ENCODE measurements at places on chromosomes 5 and 9. TPM values are rescaled to one million over a fixed set of nuclear protein-coding genes. Genes with fewer than 3 reads are reported as not detected.
A peak's percentile ranks its signal among the peaks of the same experiment; 100 is the strongest.

EGFL7 gene
- total RNA-seq: 38.0 TPM

INSL6 gene
- total RNA-seq: not detected

ANKRD18B gene
- total RNA-seq: 10.6 TPM

TEX48 gene
- total RNA-seq: not detected

DNA sequence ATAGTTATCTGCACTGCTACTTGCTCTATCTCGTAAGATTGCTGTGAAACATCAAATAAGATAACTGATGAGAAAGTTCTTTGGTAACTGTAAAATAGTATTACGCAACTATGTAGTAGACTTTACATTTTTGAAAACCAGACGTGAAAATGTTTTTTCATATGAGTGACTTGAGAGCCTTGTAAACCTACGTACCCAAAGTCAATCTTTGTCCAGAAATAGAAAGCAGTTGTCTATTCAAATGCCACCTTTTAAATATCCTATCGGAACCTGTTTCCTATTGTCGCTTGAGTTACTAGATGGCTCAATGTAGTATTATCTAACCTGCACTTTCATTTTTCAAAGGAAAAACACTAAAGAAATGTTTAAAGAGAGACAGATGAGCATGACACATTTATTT lies 1.6 kb downstream of the FNIP1 start:
- no peak for DNase-seq

DNA sequence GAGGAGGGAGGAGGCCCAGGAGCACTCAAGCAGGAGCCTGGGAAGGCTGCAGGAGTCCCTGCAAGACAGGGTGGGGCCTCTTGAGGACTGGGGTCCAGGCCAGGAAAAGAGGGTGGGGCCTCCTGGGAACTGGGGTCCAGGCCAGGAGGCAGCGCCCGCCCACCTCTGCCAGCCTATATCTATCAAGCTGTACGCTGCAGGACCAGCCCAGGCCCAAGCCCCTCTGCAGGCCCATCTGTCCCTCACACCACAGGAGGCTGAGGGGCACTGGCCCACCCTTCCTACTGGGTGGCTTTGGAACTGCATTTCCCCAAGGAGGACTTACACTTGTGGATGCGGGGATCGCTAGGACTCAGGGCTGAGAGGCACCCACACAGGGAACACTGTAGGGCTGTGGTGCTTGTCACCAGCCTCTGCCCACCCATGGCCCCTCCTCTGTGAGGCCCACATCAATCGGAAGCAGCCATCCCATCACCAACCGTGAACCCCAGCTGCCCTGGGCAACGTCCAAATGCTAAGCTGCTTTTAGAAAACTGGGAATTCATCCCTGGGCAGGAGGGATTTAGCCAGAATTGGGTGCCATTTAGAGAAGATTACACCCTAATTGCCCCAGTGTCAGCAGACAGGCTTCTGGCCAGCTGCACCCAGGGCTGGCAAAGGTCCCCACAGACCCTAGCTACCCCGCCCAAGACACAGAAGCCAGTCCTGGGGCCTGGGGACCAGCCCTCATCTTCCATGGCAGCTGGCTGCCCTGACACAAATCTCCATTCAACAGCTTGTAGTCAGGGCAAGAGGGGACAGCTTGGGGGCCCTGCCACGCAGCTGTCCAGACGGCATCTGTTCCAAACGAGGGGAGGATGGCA lies 15.3 kb downstream of the BICD2 start:
- peak; percentile 22 for DNase-seq

DNA sequence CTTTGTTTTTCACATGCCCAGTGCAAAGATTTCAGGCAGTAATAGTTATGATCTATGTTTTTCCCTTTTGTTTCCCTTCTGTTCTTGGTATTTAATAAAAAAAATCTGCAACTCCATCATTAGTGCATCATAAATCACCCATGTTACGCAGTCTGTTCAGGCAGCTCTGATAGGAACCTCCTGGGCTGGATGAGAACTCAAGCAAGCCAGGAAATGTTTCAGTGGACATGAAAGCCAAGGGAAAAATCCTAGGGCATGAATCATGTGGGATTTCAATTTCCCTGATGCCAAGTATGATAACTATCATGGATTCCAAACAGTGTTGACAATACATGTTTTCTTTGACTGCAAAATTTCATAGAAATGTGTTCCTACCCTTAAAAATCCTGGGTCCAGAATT lies 119.7 kb upstream of the TARS1 start:
- DNase-seq: no peak

DNA sequence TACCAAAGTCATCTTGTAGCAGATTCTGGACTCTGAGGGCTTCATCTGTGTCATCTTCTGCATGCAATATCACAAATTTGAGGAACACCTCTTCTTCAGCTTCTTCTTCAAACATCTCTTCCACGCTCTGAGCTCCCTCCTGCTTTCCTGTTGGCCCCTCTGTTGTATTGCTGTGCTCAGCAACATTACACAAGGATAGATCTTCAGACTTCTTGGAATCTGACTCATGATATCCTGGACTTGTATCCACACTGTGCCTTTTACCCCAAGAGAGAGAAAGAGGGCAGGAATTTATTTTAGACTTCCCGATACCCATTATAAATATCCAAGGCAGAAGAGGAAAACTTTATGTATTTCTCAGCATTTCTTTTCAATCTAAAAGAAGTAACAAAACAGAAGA lies 21.3 kb downstream of the TICAM2 start:
- no peak for DNase-seq

DNA sequence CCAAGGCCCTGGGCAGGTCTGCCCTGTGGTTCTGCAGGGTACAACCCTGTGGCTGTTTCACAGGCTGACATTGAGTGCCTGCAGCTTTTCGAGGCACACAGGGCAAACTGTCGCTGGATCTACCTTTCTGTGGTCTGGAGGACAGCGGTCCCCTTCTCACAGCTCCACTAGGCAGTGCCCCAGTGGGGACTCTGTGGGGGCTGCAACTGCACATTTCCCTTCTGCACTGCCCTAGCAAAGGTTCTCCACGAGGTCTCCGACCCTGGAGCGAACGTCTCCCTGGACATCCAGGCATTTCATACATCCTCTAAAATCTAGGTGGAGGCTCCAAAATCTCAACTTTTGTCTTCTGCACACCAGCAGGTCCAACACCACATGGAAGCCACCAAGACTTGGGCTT lies 1645.2 kb upstream of the CDH6 start:
- no peak for DNase-seq

GRCh38 chr9:107213561-107214028 lies 69.5 kb upstream of the RAD23B start:
- DNase-seq: no peak

GRCh38 chr9:135329571-135330306 lies 149.8 kb upstream of the PPP1R26 start:
- peak; percentile 71 for DNase-seq

GRCh38 chr5:78757269-78758053 lies 108.9 kb upstream of the LHFPL2 start:
- DNase-seq: no peak

GRCh38 chr9:23557689-23558088 lies 268.4 kb downstream of the ELAVL2 start:
- DNase-seq: no peak

DNA sequence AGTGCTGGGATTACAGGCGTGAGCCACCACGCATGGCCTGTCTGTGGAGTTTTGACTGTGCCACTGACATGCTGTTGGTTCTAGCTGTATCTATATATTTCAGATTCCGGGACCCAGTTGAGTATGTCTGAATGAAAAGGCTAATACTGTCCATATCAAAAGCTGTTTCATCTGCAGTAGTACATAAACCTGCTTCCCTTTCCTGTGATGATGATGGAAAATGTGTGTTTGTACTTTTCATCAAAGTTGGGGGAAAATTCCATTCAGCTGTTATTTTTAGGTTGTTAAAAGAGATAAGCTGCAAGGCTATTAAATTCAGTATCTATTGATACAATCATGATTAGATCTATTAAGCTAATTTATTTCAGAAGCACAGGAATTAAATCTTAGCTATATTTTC lies 237.6 kb upstream of the ADAMTSL1 start:
- no peak for DNase-seq

GRCh38 chr5:150801117-150801927 lies 22.8 kb downstream of the SMIM3 start:
- DNase-seq: peak; percentile 74

GRCh38 chr5:166369346-166369745 lies 1922.1 kb upstream of the WWC1 start:
- DNase-seq: no peak

- DNase-seq: peak; percentile 67
These were observed 15.5 kb downstream of the ATOX1 start for GRCh38 chr5:151742870-151743294.

- DNase-seq: peak; percentile 42
These were observed 48.2 kb downstream of the CXXC5 start for GRCh38 chr5:139696167-139696893.

- no peak for DNase-seq
These were observed 193.5 kb downstream of the PLK2 start for GRCh38 chr5:58266402-58266801.

- no peak for DNase-seq
These were observed 34.4 kb upstream of the FCN2 start for GRCh38 chr9:134846187-134846586.

DNA sequence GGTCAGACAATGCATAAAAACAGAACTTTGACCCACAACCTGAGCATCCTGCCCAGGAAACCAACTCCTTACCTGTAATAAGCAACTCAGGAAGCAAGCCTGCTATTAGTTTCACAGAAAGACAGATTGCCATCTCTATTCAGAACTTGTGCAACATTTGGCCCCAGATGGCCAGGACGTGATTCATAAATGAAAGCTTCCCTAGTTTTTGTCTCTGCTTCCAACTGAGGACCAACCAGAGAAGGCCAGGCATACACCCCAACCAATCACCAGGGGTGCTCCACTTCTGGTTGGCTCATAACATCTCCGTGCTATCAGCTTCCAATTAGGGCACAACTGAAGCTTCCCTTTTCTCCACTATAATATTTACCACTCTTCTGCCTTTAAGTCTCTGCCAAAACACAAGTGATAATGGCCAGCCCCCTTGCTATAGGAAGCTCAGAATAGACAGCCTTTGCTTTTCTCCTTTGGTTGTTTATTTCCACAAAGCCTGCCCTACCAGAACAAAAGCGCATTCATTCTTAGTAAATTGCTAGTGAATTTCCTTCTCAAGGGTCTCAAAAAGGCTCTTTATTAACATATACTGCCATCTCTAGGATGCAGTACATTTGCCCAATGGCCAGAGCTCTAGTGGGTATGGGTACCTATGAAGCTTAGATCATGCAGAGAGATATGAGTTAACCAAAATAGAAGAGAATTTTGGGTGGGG lies 289.7 kb upstream of the DAP start:
- no peak for DNase-seq

GRCh38 chr5:115396688-115397087 lies 100.2 kb upstream of the CCDC112 start:
- DNase-seq: no peak

GRCh38 chr5:77921094-77921768 lies 145.1 kb upstream of the TBCA start:
- DNase-seq: no peak

Data from H9 (cell line).